Esophagus squamous epithelium (tissue), 5 donors: ENCODE measurements at places on chromosomes 1 and 21. TPM values are rescaled to one million over a fixed set of nuclear protein-coding genes. Genes with fewer than 3 reads are reported as not detected.

RNU1-1 gene
- total RNA-seq: under 0.01 TPM

- no peak for DNase-seq
Measured at GRCh38 chr1:97457446-97458089, 463.3 kb downstream of the DPYD start.

DNA sequence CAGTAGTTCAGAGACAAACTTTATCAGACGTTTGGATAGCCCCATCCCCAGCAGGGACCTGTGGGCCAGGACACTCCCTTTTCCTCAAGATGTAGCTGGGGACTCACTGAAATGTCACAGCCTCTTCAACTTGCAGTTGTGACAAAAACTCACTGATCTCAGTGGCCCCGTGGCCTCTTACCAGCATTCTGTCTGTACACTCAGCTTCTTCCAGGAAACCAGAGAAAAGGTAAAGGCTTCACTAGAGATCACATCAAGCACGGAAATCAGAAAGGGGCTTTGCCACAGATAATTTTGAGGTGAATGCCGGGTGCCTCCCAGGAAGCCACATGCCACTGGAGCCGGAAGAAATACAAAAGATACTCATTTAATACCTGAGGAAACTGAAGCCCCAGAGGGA, 122.2 kb downstream of the CCDC185 start:
- DNase-seq: no peak

GRCh38 chr1:48619539-48619938, 147.5 kb upstream of the SPATA6 start:
- no peak for DNase-seq

GRCh38 chr1:176897350-176898236, 266.9 kb downstream of the ASTN1 start:
- DNase-seq: no peak

TRMT13 gene
- 15.7 TPM for total RNA-seq

CD48 gene
- 3.6 TPM for total RNA-seq

MRPL20 gene
- 112 TPM for total RNA-seq

NBPF4 gene
- not detected for total RNA-seq

- no peak for DNase-seq
Measured at GRCh38 chr1:13774121-13774520, 74.1 kb downstream of the PRDM2 start.

- no peak for DNase-seq
Measured at GRCh38 chr1:164588516-164589341, 29.7 kb downstream of the PBX1 start.

- no peak for DNase-seq
Measured at GRCh38 chr1:47996406-47997226, 569 bp downstream of the TRABD2B start.

- DNase-seq: no peak
Measured at GRCh38 chr1:115805597-115805996, 35.3 kb downstream of the NHLH2 start.

DNA sequence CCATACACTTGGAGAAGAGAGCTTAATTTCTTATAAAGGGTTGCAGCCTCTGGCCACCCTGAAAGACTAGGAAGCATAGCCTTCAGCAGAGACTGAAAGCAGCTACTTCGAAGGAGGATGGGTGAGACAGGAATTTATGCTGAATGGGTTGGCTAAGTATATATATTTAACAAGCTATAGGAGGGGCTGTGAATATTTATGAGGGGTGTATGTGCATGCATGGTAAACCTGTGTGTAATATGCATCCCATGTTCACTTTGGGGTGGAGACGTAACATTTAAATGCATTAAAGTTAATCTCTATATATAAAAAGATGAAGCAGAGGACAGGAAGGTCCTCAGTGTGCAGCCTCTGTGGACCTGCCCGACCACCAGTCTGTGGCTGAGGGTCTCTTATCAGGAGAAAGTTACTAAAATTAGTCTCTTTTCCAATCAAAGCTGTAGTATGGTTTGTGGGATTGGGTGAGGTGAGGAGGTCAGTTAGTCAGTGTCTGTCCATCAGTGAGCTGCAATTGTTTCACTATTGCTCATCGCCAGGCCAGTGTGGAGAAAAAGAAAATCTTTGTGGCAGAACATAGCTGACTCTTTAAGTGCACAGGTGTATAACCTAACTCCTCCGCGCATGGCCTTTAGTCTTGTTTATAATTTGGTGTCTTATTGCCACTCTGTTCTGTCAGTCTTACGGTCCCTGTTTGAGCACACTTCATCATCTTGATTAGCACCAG, 35.4 kb upstream of the DSCAM start:
- no peak for DNase-seq

CRYZ gene
- 28.6 TPM for total RNA-seq

GRCh38 chr1:246450611-246451251, 56.3 kb downstream of the SMYD3 start:
- DNase-seq: no peak

TACSTD2 gene
- total RNA-seq: 1,522 TPM

DNA sequence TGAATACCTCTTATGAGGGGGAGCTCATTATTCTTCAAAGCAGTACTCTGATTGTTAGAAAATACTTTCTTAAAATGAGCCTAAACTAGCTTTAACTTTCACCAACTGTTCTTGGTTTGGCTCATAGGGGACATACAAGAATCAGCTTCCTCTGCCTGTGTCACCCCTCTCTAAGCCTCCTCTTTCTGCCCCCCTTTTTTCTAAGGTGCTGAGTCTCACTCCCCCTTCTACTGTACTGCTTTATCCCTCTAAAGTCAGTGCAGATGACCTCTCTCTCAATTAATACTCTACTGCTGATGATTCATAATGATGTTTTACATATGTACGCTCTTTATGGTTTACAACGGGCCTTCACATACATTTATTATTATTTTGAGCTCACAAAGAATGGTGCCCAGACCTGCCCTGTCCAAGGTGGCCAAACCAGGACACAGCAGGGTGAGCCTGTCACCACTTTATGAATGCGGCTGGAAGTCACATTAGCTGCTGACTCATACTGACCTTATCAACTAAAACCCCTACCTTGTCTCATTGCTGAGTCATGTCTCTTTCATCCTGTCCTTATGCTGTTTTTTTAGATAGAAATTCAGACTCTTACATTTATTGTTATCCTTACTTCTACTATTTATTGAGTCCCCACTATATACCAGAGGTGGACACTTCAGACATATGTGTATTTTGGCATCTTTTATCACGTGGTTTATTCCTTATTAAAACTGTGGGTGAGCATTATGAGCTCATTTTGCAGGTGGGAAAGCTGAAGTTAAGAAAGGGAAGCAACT, 126.9 kb downstream of the RNF220 start:
- no peak for DNase-seq

GRCh38 chr1:27960762-27961645, 1.2 kb downstream of the XKR8 start:
- DNase-seq: no peak

GRCh38 chr1:65114322-65114721, 33.7 kb upstream of the AK4 start:
- DNase-seq: no peak

- DNase-seq: no peak
Measured at GRCh38 chr1:172085317-172085716, 244.0 kb downstream of the DNM3 start.

AADACL4 gene
- total RNA-seq: not detected

FAM177B gene
- not detected for total RNA-seq

GRCh38 chr1:21956720-21957552, 19.8 kb upstream of the HSPG2 start:
- DNase-seq: no peak

DNA sequence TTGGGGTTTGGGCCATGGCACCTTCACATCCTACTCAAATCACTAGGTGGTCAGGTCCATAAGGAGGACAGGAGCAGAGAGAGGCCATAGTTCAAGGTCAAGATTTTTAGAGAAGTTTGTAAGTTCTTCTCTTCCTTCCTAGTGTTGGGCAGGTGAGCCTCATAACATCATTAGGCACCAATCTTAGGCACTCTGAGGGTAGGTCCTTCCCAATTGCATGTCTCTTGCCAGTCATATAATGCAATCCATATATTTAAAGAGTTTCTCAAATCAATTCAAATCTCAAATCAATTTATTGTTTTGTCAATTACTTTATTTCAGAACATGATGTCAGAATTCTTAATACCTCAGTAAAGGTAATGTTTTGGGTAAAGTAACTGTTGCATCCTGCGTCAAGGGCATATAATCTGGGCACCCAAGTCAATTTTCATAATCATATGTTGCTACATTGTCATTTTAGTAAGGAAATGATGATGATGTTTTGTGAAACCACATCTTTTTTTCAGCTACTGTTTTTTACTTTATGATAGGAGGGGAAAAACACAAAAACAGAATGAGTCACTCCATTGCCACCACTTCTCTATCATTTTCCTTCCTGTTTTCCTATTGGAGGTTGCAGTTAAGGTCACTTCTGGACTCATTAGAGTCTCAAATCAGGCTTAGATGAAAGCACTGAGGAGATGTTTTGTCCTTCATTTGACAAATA, 122.7 kb downstream of the UCHL5 start:
- no peak for DNase-seq

- no peak for DNase-seq
Measured at GRCh38 chr1:97337250-97338030, 583.4 kb downstream of the DPYD start.

DNA sequence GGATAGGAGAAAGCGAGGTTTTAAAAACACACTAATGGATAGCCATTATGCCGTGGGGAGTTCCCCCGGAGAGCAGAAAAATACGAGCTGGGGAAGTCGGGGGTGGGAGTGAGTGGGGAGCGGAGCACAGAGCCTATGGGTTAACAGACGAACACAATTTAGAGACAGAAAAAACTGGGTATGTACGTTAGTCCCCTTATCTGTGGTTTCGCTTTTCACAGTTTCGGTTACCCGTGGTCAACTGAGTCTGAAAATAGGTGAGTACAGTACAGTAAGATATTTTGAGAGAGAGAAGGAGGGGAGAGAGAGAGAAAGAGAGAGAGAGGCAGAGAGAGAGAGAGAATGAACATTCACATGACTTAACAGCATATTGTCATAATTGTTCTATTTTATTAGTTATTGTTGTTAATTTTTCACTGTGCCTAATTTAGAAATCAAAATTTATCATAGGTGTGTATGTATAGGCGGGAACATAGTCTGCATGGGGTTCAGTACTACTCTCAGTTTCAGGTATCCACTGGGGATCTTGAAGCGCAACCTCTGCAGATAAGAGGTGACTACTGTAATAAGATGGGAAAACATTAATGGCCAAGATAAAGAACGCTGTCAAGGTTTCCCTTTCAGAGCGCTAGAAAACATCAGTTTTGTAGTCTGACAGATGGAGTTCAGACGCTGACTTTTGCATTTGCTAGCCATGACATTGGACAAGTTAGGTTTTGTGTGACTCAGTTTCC, 125.6 kb upstream of the LMO4 start:
- DNase-seq: no peak

DNA sequence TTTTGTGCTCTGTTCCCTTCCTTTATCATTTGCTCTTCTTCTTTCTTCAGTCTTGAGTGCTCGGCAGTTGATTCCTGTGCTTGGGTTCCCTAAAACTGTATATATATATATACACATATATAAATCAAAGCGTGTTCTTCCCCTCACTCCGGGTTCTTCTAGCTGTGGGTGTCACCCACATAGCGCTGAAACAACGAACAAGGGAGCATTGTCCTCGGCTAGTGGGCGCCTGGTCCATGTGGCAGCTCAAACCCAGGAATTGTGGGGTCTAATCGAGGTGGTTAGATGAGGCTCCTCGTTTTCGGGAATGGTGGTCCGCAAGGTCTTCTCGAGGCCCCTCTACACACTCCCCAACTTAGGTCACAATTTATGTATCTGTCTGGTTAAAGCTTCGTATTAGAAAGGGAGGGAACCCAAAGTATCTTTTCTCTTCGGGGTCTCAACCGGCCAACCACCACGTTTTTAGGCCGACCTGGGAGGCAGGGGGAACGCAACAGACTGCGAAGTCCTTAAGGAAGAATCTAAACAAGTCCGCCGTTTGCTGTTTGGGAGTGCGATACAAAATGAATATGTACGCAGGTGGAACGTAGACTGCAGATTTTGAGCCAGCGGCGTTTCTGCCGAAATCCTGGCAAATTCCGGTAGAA, 504 bp upstream of the SDHC start:
- no peak for DNase-seq

DNA sequence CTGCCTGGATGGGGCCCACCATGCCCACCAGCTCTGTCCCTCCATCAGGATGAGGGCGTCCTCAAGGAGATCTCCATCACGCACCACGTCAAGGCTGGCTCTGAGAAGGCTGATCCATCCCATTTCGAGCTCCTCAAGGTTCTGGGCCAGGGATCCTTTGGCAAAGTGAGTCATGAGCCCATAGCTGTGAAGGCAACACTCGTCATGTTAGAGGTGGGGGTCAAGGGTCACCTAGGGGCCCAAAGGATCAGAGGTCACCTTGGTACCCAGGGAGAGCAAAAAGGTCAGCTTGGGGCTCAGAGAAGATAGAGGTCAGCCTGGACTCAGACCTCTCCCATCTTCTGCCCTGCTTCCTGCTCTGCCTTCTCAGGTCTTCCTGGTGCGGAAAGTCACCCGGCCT, 17.3 kb downstream of the RPS6KA1 start:
- no peak for DNase-seq

- DNase-seq: no peak
Measured at GRCh38 chr21:24617819-24618218, 989.5 kb downstream of the MRPL39 start.

CLDN19 gene
- not detected for total RNA-seq

GRCh38 chr1:225201447-225201846, 226.4 kb downstream of the LBR start:
- no peak for DNase-seq

DNA sequence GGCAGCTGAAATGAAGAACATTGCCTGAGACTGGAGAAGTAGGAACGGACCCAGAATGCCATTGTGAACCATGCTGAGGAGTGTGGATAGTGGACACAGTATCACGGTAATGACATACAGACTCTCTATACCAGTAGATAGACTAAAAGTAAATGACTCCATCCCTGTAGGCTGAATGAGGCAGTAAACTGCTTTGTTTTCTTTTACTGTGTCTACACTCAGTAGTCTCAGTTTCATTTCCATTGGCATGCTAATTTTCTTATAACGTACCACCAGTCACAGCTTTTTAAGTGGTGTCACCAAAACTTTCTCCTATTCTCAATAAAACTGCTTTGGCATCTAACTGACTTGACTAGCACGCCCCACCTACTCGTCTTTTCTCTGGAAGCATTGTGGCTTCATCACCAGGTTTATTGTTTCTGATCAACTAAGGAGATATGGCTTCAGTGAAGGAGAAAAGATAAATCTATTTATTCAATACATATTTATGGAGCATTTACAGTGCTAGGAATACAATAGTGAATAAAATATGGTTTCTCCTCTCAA, 8.4 kb upstream of the ZNF697 start:
- DNase-seq: no peak

FMO1 gene
- 0.18 TPM for total RNA-seq

GRCh38 chr1:117146575-117147340, 25.2 kb upstream of the TRIM45 start:
- DNase-seq: no peak

CA14 gene
- not detected for total RNA-seq

DNA sequence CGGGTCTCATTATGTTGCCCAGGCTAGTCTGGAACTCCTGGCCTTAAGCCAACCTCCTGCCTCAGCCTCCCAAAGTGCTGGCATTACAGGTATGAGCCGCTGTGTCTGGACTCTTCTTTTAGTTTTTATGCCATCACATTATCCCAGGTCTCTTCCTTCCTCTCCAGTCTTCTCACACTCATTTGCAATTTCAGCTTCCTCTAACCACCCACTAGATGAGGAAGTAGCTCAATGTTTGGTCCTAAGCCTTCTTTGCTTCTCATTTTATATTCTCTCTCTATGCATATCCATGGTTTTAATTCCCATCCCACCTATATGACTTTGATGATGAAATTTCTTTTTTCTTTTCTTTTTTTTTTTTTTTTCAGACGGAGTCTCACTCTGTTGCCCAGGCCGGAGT, 3.1 kb upstream of the ZBTB8A start:
- DNase-seq: no peak
